CD8-positive, alpha-beta T cell (primary cell): ENCODE measurements at places on chromosomes 1 and 21.

- DNase-seq, result no peak
Observed at GRCh38 chr1:204848579-204848978, 22.1 kb upstream of the NFASC start.

DNA sequence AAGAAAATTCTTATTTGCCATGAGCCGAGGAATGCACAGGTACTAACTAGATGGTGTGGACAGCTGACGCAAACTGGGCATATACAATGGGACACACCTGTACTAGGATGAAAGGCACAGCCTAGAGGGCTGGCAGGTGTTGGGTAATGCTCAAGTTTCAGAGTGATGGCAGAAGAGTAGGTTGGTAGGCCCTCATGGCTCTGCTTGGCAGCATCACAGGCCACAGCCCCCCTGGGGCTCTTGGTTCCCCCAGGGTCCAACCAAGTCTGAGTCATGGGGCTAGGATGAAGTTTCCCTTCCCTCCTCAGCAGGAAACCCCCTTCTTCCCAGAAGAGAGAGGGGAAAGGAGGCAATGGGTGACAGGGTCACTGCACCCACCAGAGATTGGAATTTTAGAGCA lies 35.2 kb downstream of the SPEN start:
- no peak for DNase-seq

DNA sequence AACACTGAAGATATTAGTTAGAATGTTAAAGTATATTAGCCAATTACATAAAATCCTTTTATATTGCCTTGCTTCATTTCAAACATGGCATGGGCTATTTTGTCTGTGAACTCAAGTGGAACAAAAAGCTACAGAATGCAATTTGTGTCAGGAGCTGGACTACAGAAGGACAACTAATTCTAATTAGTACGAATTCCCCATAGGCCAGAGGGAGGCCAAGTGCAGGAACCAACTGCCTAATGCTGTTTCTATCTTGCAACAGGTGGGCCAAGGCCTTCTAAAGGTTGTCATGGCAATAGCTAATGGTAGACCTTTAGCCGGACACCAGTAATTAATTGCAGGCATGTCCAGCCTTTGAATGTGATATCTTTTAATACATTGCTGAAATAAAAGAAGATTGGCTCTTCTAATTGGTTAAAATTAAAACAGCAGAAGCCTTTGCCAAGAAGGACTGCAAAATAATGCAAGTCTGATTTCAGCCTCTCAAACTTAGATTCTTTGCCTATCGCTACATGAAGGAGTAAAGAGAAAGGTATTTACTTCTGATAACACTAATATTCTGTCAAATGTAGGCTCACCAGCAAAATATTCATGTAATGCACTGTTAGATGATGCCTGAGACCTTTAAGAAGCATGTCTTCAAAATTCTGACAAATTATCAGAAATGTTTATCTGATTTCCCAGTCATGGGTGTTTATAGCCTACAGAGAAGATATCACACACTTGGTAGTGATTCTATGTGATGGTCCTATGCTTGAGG lies 232.1 kb downstream of the LMO4 start:
- no peak for DNase-seq

- DNase-seq, result no peak
Observed at GRCh38 chr1:196105901-196106300, 502.3 kb downstream of the KCNT2 start.

- no peak for DNase-seq
Observed at GRCh38 chr1:153246018-153246417, 13.5 kb upstream of the LORICRIN start.

GRCh38 chr1:209427277-209427676 lies 156.2 kb upstream of the CAMK1G start:
- DNase-seq, result no peak

DNA sequence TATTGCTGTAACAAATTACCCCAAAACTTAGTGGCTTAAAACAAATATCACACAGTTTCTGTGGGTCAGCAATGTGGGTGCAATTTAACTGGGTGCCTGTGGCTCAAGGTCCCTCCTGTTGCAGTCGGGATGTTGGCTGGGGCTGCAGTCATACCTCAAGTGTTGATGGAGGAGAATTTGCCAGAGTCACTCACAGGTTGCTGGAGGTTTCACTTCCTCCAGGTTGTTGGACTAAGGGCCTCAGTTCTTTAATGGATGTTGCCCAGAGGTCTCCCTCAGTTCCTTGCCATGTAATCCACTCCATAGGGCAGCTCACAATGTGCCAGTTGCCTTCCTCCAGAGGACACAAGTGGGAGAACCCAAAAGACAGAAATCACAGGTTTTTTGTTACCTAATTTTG lies 2.5 kb upstream of the TAF13 start:
- no peak for DNase-seq

DNA sequence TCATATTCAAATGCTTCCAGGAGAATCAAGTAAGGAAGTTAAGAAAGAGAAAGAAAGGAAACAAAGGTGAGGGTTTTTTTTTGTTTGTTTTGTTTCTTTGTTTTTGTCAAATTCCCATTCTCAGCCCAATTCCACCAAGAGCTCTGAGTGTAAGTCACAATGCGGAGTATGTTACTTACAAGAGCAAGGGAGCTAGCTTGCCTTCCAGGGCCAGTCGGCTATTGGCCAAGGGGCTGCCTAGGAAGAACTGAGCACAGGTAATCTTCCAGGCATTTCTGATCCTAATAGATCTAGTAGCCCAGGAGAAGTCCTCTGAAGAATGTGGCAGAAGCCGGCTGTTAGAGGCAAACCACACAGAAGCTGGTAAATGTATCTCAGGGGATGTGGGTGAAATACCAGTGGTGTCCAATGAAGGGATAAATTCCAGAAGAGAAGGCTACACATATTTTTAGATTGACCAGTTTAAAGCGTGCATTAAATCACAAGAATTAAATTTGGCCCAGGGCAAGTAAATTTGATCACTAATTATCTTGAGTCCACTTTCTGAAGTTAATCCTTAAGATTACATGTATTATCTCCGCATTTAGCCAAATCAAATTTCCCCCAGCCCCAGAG lies 239.6 kb upstream of the ADAMTS5 start:
- no peak for DNase-seq

- DNase-seq, result no peak
Observed at GRCh38 chr1:32341186-32341757, 5.2 kb upstream of the MARCKSL1 start.

DNA sequence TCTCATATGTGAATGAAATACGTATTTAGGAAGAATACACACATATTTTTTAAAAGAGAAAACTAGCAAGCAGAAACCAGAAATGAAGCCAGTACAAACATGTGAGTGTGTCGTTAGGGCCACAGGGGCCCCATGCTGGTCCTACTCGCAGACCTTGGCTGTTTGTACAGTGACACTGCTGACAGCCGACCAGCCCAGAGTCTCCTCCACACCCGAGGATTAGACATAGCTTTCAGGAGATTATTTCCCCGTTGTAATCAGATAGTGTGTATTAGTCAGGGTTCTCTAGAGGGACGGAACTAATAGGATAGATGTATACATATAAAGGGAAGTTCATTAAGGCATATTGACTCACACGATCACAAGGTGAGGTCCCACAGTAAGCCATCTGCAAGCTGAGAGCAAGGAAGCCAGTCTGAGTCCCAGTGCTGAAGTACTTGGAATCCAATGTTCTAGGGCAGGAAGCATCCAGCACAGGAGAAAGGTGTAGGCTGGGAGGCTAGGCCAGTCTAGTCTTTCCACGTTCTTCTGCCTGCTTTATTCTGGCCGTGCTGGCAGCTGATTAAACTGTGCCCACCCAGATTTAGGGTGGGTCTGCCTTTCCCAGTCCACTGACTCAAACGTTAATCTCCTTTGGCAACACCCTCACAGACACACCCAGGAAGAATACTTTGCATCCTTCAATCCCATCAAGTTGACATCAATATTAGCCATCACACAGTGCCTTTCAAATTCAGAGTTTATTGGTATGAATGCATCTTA lies 51.2 kb downstream of the DIP2A start:
- no peak for DNase-seq

- no peak for DNase-seq
Observed at GRCh38 chr1:94081566-94082344, 39.2 kb downstream of the ABCA4 start.

- DNase-seq, result no peak
Observed at GRCh38 chr1:109923946-109924275, 13.3 kb downstream of the CSF1 start.

GRCh38 chr1:170064821-170065220 lies 9.7 kb downstream of the KIFAP3 start:
- DNase-seq, result no peak

DNA sequence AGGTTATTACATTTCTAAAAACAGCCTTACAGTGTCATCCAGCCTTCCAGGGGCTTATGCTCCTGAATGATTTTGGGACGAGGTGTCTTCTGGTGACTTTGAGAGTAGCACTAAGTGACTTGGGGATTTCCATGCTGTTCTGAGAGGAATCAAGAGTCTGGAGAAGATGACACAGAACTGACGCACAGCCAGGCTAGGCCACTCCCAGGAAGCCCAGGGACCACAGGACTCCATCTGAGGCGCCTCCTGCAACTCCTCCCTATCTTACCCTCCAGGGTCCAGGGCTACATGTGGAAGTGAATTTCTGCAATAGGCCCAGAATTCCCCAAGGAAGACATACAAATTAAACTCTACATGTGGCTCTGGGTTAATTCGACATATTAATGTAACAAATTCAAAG lies 92.5 kb downstream of the SLC25A24 start:
- no peak for DNase-seq
